Esophagus squamous epithelium (tissue), 5 donors: ENCODE measurements at places on chromosomes 16 and 17.

DNA sequence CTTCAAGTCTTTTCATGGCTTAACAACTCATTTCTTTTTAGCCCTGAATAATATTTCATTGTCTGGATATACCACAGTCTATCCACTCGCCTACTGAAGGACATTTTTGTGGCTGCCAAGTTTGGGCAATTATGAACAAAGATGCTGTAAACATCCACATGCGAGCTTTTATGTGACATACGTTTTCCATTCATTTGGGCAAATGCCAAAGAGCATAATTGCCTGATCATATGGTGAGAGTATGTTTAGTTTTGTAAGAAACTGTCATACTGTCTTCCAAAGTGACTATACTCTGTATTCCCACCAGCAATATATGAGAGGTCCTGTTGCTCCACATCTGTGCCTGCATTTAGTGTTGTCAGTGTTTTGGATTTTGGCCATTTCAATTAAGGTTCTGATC, 81.3 kb downstream of the ELAC2 start:
- no peak for DNase-seq

DNA sequence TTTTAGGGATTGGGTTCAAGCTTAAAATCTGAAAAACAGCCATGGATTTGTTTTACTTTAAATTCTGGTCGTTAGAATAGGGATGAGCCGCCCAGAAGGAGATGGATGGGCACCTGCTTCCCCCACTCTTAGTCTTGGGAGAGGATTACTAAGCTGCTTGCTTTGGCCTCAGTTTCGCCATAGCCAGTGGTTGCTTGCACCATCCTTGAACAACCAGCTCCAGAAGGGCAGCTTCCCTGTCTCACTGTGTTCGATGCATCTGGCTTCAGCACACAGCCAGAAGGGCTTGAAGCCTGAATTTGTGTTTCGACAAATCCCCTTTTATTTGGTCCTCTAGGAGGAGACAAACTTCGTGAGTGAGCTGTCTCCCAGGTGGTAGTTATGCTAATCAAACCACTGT, 7.1 kb downstream of the CYB5D2 start:
- no peak for DNase-seq

- DNase-seq = no peak
Measured at GRCh38 chr16:65120831-65121721, 787 bp downstream of the CDH11 start.

DNA sequence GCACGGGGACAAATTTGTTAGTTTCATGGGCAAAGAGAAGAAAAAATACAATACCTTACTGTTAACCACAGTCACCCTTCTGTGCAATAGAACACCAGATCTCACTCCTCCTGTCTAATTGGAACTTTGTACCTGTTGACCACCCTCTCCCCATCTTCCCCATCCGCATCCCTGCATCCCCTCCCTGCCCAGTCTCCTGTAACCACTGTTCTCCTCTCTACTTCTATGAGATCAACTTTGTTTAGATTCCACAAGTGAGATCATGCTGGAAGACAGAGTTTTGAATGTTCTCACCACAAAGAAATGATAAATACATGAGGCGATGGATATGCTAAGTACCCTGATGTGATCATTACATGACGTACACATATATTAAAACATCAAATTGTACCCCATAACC, 47.7 kb downstream of the CLEC16A start:
- DNase-seq = no peak
